ENCODE measurements at places on chromosomes 13 and 19.
A peak's percentile ranks its signal among the peaks of the same experiment; 100 is the strongest.

GRCh38 chr19:48735031-48735615 lies 5.3 kb downstream of the RASIP1 start:
- DNase-seq = no peak

- DNase-seq = no peak
Observed at GRCh38 chr19:911197-912033, 1.6 kb downstream of the R3HDM4 start.

DNA sequence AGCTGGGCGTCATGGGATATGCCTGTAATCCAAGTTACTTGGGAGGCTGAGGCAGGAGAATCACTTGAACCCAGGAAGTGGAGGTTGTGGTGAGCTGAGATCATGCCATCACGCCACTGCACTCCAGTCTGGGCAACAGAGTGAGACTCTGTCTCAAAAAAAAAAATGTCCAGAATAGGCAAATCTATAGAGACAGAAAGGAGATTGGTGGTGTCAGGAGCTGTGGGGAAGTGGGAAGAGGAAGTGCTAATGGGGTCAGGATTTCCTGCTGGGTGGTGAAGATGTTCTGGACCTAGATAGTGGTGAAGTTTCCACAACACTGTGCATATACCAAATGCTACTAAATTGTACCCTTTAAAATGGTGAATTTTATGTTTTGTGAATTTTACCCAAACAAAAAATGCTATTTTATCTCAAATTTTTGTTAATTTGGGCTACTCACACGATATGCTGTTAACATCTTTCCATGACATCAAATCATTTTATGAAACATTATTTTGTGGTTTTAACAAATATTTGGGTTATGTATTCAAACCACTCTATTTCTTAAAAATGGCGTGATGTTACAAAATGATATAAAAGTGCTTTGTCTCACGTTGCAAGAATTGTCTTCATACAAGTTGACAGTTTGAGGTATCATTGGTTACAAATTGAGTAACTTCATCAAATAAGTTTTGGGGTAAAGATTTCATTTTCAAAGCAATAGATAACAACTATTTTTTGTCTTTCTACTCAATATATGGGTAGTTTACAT lies 7.4 kb upstream of the CYP4F3 start:
- no peak for DNase-seq

DNA sequence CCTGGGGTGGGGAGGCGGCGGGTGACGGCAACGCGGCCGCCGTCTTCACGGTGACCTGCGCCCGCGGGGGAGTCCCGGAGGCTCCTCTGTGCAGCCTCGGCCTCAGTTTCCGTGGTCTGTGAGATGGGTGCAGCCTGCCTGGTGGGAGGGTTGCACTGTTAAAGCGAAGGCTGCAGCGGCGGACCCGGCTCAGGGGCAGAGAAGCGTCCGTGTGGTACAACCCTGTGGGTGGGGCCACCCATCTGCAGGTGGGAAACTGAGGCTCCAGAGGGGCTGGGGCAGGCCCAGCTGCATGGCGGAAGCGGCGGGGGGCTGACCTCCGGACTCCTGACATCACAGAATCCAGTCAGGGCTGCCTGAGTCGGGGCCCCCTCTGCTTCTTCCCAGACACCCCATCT lies 481 bp downstream of the FGF22 start:
- DNase-seq = no peak

GRCh38 chr13:71645467-71645866 lies 221.5 kb downstream of the DACH1 start:
- no peak for DNase-seq

DNA sequence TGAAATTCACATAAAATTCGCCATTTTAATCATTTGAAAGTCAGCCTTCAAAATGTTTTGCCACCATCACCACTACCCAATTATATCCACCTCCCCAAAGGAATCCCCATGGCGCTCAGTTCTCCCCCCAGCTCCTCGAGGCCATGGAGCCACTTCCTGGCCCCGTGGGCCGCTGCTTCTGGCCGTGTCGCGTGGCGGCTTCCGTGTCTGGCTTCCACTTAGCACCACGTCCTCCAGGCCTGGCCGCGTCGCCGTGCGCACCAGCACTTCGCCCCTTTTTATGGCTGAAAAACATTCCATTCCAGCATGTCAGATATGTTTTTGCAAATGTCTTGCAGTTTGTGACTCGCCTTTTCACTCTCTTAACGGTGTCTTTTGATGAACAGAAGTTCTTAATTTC lies 46.7 kb upstream of the DCUN1D2 start:
- DNase-seq = no peak

DNA sequence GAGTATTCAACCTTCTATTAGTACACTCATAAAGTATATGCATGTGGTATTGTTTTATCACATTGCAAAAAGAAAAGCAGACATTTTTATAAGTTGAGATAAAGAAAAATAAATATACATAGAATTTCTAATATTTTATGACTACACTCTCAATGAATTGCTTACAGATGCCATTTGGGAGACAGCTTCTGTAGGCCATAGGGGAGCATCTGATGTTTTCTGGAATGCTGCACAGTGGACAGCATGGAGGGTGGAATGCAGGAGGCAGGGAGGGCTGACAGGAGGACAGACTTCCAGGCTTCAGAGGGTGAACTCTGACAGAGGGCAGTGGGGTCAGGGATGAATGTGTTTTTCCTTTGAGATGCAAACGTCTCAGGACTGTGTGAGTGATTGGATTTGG lies 45.8 kb downstream of the MIPEP start:
- no peak for DNase-seq

DNA sequence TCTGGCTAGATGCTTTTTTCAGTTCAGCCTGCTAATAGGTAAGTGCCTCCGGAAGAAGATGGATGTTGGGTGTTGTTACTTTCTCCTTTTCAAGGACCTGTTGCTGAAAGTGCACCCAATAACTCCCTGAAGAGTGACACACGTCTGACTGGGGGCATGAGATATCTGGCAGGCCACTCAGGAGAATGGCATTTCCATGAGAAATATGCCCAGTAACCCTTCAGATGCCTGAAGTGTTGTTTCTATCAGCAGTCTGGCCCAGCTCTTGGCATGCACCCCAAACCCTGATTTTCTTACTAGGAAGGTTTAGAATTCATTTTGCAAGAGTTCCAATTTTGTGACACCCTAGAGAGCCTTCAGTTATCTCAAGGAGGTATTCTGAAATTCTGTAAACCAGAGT lies 71.5 kb downstream of the ARHGAP35 start:
- DNase-seq = no peak

DNA sequence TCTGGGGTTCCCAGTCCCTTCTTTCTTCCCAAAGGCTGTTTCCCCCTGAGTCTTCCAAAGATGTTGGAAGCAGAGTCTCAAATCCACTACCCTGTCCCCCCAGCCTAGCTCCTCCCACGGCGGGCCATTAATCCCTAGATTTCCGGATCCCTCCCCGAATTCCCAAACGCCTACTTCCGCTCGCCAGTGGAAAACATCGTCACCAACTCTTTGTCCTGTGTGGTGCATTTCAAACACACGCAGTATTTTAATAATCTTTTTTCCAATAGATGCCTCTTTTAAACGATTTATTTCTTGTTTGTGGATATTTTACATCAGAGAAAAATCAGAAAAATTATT lies 610 bp downstream of the ZNF791 start:
- peak; percentile 36 for DNase-seq

DNA sequence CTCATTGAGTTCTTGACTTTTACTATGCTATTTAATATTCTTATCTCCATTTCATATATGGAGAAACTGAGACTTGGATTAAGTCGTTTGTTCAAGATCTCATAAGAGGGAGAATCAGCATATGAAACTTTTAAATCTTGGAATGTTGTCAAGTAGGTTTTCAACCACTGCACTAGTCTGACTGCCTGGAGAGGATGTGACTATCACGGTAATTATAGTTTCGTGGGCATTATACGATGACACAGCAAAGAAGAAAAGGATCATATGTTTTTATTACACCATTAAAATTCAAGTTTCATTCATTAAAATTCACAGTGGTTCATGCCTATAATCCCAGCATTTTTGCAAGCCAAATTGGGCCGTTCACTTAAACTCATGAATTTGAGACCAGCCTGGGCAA lies 555.2 kb downstream of the SLITRK1 start:
- DNase-seq = peak; percentile 8

DNA sequence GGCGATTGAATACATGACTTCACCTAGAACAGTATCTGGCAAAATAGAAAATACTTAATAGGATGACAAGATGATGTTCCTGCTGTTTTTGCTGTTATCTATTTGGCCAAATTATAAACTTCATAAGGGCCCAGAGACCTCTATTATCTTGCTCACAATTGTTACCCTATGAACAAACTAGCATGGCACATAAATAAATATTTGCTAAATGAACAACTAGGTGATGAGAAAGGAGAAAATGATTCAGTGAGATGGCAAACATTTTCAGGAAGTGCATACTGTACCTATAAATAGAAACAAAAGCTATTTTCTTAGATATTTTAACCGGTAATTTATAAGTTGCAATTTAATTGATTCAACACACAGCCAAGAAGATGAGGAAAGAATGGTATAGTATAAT lies 78.4 kb downstream of the FAM216B start:
- DNase-seq = no peak

DNA sequence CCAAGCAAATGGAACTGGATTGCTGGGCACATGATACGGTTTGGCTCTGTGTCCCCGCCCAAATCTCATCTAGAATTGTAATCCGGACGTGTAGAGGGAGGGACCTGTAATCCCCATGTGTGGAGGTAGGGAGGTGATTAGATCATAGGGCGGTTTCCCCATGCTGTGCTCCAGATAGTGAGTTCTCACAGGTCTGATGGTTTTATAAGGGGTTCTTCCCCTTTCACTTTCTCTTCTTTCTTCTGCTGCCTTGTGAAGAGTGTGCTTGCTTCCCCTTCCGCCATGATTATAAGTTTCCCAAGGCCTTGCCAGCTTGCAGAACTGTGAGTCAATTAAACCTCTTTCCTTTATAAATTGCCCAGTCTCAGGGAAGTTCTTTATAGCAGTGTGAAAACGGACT lies 32.6 kb upstream of the MTIF3 start:
- DNase-seq = no peak

- no peak for DNase-seq
Observed at GRCh38 chr13:35600137-35600536, 123.6 kb upstream of the MAB21L1 start.

GRCh38 chr13:97079726-97080125 lies 85.5 kb upstream of the OXGR1 start:
- DNase-seq = no peak

DNA sequence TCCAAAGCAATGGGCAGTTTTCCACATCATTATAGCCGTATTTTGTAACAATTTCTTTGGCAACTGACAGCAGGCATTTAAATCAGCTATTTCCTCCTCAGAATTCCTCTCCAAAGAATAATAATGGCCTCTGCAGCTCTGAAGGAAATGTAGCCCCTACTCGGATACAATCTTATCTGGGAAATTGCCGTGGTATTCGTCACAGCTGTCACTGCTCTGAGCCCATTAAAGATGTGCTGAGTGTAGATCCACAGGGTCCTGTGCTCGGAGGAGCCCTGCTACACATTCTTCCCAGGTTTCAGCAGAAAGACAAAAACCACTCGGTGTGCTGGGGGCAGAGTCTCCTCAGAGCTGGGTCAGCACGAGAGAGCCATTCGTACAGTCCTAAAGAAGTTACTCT lies 33.1 kb downstream of the MZT1 start:
- no peak for DNase-seq

DNA sequence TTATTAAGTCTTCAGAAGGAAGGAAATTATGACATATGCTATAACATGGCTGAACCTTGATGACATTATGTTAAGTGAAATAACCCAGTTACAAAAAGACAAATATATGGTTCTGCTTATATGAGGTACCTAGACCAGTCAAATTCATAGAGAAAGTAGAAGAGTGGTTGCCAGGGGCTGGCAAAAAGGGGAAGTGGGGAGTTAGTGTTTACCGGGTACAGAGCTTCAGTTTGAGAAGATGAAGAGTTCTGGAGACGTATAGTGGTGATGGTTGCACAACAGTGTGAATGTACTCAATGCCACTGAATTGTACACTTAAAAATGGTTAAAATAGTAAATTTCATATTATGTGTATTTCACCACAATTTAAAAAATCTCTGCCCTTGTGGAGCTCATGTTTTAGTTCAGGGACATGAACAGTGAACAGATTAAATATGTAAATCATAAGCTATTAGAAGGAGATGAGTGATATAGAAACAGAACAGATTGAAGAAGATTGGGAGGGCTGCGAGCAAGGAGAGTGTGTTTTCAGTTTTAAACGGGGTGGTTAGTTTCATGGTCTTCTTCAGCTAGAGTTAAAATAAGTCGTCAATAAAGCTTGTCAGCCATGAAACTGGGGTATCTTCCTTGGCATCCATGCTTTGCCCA lies 355.2 kb downstream of the KCNRG start:
- DNase-seq = no peak

DNA sequence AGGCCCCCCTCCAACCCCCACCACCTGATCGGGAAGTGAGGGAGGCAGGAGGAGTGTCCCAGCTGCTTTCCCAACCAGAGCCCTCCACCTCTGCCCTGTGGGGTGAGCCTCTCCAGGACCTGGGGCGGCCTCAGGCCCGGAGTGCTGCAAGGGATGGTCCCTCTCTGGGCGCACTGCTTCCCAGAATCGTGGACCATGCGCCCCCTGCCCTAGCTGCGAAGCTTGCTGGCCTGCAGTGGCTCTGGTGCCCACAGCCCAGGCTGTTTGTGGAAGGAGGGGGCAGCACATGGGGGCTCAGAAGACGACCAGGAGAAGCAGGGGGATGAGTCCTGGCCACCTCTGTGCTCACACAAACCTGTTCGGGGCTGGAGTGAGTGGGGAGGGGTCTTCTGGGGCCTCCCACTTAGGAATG lies 33.6 kb downstream of the CEBPG start:
- DNase-seq = no peak

GRCh38 chr19:619286-620002 lies 13.9 kb downstream of the POLRMT start:
- no peak for DNase-seq

DNA sequence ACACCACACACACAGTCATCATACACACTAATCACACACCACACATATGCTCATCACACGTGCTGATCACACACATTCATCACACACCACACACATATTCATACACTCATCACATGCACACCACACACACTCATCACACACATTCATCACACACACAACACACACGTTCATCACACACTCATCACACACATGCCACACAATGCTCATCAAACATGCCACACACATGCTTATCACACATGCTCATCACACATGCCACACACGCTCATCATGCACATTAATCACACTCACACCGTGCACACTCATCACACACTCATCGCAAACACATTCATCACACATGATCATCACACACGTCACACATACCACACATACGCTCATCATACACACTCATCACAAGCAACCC lies 47.5 kb downstream of the C1QTNF9 start:
- DNase-seq = no peak

Data from astrocyte of the cerebellum (primary cell).